Bronchial epithelial cell (primary cell): ENCODE measurements at places on chromosomes 6 and 20. TPM values are rescaled to one million over a fixed set of nuclear protein-coding genes. Genes with fewer than 3 reads are reported as not detected.

IPCEF1 gene
- under 0.01 and 0.26 TPM in 2 replicates for total RNA-seq

BTNL2 gene
- total RNA-seq: 0.13 and 0.26 TPM in 2 replicates

EPHA7 gene
- total RNA-seq: under 0.01 TPM in 1 of 2 replicates, not detected in the other

HLA-DRA gene
- 0.13 TPM in 1 of 2 replicates, not detected in the other for total RNA-seq

YIPF3 gene
- total RNA-seq: 62.3 and 83.2 TPM in 2 replicates

SMIM8 gene
- 5.0 and 7.2 TPM in 2 replicates for total RNA-seq
